ENCODE measurements at places on chromosomes 4 and X.

DNA sequence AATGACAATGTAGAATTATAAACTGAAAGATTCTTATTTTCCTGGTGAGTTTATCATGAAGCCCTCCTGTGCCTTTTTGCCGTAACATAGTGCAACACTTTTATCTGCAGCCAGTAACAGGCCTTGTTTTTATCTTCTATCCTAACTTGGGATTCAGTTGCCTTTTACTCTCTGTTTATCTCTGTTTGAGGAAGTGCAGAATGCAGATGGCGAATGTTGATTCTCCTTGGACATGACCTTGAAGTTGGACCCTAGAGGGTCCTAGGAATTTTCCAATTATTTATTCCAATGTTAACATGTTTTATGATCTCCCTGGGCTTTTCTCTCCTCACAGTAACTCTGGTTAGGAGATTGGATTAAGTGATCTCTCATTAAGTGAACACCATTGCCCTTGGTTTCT lies 165.0 kb downstream of the FMR1NB start:
- DNase-seq = no peak

DNA sequence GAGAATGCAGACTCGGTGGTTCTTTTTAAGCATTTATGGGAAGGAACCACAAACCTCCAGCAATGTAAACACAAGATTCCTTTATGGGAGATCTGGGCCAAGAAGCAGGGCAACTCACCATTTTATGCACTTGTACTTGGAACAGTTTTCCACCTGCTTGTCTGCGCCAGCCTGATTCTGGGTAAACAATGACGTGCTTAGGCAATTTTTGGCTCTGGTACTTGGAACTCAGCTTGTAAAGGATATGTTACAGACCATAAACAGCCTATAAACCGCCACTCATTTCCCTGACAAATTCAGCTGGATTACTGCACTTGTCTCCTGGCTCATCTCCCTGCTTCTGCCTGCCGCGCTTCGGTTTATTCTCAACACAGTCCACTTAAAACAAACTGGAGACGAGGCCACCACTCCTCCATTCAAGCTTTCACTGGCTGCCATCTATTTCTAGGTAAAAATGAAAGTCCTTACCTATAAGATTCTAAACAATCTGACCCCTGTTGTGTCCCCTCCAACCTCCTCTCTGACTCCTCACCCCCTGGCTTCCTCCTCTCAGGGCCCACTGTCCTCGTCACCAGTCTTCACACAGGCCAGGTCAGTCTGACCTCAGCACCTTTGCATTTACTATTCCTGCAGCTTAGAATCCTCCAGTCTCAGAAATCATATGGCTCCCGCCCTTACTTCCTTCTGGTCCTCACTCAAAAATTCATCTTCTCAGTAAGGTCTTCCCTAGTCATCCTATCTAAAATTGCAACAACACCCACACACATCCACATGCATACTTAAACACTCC lies 205.9 kb upstream of the GALNT7 start:
- DNase-seq = no peak

- no peak for DNase-seq
Observed at GRCh38 chr4:143359644-143360193, 23.0 kb downstream of the GAB1 start.

GRCh38 chrX:150663073-150663472 lies 30.1 kb upstream of the MTMR1 start:
- DNase-seq = no peak

GRCh38 chr4:182286035-182286434 lies 42.8 kb downstream of the TENM3 start:
- no peak for DNase-seq

DNA sequence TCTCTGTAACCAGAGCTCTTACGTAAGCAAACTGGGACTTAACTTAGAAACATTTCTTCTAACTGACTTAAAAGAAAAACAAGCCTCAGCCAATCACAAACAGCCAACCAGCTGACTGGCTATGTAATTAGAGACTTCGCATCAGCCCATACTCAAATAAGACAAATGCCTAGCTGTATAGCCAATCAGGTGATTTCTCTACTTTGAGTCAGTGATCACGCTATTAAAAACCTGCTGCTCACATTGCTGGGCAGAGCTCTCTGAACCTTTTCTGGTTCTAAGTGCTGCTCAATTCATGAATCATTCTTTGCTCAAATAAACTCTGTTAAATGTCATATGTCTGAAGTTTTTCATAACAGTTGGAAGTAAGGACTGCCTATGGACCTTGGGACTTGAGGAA lies 9.9 kb upstream of the SMIM10L2A start:
- no peak for DNase-seq

DNA sequence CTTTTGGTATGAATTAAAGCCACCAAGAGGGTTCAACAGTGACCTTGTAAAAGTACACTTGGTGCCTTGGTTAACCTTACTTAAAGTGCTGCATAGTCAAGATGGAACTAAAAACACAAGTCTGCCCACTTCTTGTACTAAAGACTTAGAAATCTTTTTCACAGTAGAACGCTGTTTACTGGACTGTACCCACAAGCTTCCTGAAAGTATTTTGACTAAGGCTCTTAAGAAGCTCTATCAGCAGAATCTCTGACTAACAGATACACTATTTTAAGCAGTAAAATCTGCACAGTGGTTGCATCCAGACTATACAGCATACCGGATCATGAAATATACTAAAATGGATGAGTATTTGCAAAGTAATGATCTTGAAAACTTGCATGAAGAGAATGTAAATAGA lies 7.2 kb downstream of the RAB28 start:
- DNase-seq = no peak

DNA sequence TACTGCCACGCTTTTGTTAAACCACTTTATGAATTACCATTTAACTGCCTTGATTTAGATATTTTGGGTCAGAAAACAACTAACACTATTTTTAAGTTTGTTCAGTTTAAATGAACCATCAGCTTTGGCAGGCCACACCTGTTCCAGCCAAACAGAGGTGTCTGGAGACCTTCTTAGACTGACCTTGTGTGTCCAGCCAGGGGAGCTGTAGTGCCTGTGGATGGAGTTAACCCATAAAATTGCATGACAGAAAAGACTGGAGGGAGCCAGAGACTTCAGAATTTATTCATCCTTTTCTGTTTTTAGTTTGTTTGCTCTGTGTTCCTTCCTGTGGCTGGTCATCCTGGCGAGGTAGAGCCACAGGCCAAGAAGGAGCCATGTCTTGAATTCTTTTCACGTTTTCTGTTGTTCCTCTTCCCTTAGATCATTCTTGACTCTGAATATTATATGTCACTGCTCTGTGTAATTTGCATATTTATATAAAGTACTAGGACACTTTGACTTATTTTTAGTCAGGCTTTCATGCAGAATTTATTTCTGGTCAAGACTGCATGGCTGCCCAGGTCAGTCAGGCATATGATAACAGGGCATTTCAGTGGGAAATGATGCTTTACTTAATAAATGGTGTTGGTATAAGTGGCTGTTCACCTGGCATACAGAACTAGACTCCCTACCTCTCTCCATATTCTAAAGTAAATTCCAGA lies 26.7 kb downstream of the HERC3 start:
- no peak for DNase-seq

DNA sequence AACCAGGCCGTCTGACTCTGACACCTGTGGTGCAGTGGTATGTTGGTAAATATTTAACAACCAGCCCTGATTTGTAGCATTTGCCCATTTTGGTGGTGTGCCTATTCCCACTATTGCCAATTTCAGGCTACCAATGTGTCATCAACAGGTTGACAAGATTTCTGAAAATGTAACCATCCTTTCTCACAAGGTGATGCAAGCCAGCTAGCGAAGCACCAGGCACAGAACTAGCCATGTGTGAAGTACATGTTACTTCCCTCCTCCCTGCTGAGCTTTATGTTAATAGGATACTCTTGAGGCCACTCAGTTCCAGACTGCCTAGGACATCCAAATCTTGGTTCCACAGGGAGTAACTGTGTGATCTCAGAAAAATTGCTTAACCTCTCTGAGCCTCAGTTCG lies 7.2 kb upstream of the MAMLD1 start:
- no peak for DNase-seq

- no peak for DNase-seq
Observed at GRCh38 chr4:137659431-137659830, 127.1 kb upstream of the PCDH18 start.

GRCh38 chrX:41180194-41180908 lies 95.1 kb downstream of the USP9X start:
- no peak for DNase-seq

DNA sequence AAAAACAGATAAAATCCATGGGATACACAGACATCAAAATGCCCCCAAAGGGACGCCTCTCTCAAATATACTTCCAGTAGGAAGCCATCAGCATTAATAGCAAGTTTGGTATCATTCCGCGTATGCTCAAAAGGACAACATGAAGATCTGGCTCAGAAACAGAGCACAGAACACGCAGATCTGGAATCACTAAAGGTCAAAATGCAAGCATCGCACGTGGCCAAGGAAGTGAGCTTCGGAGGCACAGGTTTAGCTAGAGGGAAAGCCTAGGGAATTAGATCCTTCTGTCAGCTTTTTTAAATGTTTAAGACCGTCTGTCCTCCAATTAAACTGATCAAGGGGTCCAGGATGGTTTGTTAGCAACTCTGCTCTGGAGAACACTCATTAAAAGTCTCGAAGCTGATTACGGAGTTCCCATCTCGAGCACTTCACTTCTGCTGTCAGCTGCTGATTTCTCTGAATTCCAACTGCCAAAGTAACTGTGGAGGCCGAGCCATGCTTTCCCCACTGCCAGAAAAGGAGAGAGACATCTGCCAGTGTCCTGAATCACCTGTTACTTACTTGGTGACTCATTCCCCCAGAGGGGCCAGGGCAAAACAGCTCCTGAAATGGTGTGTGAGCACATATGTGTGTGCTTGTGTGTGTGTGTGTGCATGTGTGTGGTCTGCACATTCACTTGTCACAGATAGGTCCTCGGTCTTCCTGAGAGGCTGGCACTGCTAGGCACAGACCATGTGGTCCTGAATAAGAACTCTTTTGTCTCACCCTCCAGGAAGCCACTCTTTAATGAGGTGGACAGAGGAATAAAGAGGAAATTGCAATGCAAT lies 177.7 kb upstream of the PPARGC1A start:
- DNase-seq = no peak

- DNase-seq = peak; percentile 3
Observed at GRCh38 chr4:52234561-52235440, 183.7 kb downstream of the SPATA18 start.

- DNase-seq = no peak
Observed at GRCh38 chrX:48703642-48704481, 7.3 kb downstream of the SUV39H1 start.

- no peak for DNase-seq
Observed at GRCh38 chr4:85268961-85269360, 206.0 kb upstream of the ARHGAP24 start.

- no peak for DNase-seq
Observed at GRCh38 chr4:70624226-70624793, 4.2 kb upstream of the ENAM start.

DNA sequence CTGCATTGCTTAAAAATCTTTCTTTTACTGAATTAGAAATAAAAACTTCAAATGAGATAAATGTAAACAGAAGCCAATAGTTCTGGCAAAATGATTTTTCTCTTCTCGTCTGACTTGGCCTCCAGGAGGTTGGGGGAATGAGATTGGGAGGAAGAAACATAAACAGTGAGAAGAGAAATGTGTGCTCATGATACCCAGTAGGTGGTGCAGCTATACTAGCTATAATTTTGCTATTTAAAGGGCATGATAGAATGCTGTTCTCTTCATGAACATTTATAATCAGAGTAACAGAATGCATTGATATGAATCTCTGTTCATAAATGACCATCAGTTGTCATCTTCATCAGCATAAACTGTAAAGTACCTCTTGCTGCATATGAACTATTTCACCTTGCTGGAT lies 85.5 kb downstream of the TACR3 start:
- DNase-seq = no peak

GRCh38 chr4:152887981-152888380 lies 48.1 kb upstream of the FHDC1 start:
- no peak for DNase-seq

DNA sequence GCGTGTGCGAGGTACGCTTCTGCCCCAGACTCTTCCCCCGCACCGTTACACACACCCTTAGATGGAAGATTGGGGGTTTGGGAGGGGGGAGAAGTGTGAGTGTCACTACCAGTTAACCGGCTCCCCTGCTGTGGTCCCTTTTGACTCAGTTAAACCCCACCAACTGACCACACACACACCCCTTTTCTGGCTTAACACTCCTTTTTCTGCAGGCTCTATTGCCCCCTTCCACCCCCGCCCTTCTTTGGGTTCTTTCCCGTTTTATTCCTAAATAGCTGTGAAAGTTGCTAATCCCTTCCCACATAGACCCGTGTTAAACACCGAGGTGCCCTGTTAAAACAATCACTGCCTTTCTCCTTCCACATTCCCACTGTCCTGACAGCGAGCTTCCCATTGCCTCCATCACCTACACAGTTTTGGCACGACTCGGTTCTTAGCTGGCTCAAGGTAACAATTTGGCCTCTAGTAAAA lies 3.7 kb upstream of the NR3C2 start:
- no peak for DNase-seq

DNA sequence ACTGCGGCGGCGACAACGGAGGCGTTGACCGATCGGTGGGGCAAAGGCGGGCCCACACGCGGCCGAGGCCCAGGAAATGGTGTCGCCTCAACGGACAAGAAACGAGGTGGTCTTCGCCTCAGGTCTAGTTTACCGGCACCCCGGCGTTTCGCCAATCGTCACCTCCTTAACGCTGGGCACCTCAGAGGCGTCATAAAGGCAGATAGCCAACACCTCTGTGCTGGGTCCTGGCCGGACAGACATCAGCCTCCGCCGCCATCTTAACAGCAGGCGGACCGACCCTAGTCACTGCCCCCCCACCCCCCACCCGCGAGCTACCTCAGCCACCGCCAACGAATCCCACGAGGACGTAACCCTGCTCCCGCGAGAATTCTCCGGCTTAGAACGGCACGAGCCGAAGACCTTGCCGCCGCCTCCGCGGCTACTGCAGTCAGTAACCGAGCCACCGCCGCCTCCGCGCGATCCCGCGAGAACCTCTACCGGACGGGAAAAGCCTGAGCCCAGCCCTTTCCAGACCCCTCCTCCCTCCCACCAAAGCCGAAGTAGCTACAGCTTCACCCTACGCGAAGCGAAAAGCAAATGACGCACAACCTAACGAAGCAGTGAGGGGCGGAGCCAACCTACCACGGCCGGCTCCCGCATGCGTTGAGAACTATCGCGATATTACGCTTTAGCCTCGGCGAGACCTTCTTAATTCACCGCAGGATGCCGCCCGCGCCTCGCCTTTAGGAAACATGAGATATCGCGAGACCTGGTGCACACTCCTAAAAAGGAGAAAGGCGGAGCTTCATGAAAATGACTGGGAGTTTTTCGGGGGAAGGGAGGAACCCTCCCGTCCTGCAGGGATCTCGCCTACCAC lies 2.7 kb downstream of the HUWE1 start:
- DNase-seq = peak; percentile 88

DNA sequence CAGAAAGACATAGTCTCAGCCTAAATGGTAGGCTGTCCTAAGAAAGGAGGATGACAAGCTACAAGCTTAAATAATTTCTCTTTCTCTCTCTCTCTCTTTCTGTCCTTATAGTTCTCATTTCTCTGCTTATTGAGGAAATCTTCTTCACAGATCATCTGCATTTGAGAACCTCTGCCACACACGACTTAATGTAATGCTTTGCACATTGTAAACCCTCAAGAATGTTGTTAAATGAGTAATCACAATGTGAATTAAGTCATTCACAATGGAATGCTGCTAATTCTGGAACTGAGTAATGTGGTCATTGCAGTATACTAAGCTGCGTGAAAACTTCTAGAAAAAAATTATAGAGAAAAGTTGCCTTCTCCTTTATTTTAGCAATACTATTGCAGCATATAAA lies 508.9 kb upstream of the FTHL17 start:
- DNase-seq = no peak
